ENCODE measurements at places on chromosomes 11 and 22.
A peak's percentile ranks its signal among the peaks of the same experiment; 100 is the strongest.

- no peak for DNase-seq
Measured at GRCh38 chr11:12216671-12217374, 106.4 kb downstream of the MICAL2 start.

DNA sequence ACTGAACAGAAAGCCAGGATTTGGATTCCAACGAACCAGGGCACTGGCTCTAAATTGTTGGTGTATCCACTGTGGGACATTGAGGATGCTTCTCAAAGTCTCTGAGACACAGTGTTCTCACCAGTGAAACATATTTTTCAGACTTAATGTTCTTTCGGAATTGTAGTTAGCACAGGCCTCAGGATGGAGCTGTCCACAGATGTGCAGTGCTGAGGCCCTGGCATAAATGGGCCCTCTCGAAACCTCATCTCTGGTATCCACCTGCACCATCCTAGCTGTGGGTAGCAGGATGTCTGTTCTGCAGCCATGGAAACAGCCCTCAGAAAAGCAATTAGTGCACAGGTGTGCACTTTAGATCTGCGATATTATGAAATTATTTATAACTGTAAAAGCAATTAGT, 656.8 kb downstream of the TBC1D22A start:
- DNase-seq = no peak

GRCh38 chr11:87194985-87195820, 157.5 kb downstream of the TMEM135 start:
- no peak for DNase-seq

DNA sequence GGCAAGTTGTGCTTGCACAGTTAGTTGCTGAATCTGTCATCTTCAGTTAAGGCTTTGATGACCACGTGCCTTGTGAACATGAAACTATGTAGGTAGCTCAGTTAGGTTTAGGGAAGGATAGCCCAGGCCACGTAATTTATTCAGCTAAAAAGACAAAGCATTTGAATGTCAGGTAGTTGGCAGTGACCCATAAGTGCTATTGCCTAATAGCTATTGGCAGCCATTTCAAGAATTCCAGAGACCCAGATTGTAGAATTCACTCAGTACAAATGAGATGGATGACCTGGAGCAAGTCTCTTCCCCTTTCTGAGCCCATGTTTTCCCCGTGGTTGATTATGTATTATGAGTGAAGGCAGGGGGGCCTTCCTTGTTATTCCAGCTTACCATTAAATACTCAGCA, 265.3 kb upstream of the ANO5 start:
- DNase-seq = no peak

DNA sequence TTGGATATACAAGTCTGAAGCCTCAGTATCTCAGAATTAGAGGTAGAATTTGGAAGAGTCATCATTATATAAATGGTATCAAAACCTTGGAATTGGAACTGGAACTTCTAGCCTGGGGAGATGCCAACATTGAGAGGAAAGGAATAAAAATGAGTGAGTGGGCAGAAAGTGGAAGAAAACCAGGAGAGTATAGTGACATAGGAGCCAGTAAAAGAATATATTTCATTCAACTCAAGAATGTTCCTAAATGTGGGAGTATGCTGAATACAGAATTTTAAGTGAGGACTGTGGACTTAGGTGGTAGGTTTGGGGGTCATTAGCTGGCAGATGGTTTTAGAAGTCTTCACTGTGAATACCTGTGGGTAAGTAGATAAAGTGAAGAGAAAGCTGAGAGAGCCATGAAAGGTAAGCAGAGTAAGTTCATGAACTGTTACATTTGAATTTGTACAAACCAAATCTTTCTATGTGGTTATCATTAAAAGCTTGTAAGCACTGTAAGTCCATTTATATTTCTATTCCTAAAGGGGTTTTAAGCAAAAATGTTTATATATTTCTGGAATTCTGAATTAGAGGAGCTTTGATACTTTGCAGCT, 60.2 kb downstream of the PDHX start:
- no peak for DNase-seq

GRCh38 chr11:105137286-105137685, 2.3 kb downstream of the CARD18 start:
- no peak for DNase-seq

- no peak for DNase-seq
Measured at GRCh38 chr22:29854432-29854831, 16.4 kb upstream of the ASCC2 start.

- DNase-seq = no peak
Measured at GRCh38 chr11:96023275-96023674, 99.4 kb upstream of the MTMR2 start.

DNA sequence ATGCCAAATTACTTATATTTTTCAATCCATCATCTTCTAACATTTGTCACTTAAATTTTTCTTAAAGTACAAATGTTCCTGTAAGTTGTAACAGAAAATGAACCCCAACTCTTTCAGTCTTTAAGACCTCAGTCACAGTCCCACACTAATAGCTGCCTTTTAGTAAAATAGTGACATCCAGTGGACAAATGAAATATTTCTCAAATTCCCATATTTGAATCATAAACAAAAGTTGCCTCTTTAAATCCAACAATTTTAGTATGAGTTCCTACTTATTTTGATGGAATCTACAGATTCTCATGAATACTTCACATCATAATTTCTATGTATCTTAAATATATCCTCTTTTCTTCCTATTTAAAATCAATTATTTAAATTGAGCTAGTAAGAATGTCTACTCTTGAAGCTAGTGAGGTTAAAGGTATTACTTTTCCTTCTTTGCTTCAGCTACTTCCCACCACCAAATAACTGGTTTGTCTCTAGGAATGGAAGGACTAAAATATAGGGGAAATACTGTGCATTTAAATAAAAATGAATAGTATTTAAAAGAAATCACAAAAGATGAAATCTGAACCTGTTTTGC, 9.2 kb downstream of the LIN7C start:
- no peak for DNase-seq

DNA sequence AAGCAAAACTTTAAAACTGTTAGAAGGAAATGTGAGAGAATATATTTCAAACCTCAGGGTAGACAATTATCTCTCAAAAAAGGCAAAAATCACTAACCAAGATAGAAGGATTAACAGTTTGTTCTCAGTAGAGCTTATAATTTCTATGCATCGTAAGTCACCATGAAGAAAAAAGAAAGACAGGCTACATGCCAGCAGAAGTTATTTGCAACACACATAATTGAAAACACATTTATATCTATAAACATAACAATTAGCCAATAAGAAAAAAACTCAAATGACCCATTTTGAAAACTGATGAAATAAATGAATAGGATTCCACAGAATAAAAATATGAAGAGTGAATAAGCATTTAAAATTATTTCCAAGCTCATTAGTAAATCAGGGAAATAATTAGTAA, 24.4 kb upstream of the SNX19 start:
- DNase-seq = no peak

GRCh38 chr11:46948378-46949131, 12.0 kb downstream of the CSTPP1 start:
- no peak for DNase-seq

DNA sequence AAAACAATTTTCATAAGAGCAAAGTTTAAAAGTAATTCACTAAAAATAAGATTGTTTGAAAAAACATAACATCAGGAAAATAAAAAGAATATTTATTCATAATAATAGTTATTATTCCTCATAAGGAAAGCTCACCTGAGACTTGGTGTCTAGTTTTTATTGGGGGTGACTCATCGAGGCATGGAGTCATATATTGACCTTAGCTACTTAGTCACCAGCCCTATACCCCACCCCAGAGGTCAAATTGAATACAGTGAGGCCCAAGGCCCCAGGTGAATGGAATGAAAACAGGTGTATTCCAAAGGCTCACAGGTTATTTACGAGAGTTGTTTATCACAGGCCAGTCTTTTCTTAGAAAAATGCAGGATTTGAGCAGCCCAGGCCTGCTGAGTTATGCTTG, 36.9 kb downstream of the CNTF start:
- DNase-seq = no peak

DNA sequence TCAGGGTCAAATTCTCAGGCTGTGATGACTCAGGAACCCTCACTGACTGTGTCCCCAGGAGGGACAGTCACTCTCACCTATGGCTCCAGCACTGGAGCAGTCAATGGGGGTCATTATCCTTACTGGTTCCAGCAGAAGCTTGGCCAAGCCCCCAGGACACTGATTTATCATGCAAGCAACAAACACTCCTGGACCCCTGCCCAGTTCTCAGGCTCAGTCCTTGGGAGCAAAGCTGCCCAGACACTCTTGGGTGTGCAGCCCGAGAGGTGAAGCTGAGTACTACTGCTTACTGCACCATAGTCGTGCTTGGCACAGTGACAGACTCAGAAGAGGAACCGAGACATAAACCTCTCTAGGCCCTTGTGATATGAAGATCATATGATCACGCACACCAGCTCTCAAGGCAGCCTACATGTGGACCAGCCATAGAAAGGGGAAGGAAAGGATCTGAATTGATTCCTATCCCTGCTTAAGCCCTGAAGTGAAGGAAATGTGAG, 58.2 kb downstream of the ZNF280B start:
- DNase-seq = peak; percentile 55

DNA sequence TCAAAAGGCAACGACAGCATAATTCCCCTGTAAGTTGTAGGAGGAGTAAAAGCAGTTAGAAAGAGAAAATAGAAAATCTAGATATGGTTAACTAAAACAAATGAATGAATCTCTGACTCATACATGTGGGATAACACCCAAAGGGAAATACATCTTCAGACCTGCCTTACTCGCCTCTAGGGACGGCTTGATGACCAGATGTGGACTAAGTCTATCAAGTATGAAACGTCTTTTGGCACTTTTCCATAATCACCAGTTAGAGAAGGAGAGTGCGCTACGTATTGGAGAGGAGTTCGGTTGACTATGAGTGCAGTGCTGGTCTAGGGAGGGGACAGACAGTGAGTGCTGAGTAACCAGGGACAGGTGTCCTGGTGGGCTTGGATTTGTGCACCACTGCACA, 459.9 kb downstream of the OPCML start:
- DNase-seq = no peak

GRCh38 chr11:6667733-6668374, 12.2 kb upstream of the DCHS1 start:
- peak; percentile 48 for DNase-seq

DNA sequence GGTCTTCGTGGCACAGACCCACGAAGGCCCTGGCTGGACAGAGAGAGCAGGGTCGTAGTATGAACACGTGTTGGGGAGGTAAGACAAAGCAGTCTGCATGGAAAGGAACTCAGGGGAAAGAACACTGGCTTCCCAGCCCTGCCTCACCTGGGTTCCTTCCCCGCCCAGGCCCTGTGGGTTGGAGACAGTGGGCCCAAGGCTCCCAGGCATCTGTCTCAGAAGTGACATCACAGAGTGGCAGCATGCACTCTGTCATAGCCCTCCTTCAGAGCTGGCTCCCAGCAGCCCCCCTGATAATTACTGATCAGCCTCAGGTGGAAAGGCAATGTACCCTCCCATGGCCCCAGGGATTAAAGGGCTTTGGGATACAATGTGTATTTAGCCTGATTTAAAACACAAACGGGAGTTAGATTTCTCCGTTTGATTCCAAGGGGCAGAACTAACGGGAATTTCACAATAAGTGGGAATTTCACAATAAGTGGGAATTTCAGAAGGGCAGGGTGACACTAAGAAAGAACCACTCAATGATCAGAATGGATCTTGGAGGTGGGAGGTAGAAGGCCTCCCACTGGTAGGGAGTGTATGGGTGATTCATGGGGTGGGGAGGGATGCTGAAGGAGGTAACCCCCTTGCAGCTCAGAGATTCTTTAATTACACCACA, 65.1 kb downstream of the SLC22A12 start:
- no peak for DNase-seq

DNA sequence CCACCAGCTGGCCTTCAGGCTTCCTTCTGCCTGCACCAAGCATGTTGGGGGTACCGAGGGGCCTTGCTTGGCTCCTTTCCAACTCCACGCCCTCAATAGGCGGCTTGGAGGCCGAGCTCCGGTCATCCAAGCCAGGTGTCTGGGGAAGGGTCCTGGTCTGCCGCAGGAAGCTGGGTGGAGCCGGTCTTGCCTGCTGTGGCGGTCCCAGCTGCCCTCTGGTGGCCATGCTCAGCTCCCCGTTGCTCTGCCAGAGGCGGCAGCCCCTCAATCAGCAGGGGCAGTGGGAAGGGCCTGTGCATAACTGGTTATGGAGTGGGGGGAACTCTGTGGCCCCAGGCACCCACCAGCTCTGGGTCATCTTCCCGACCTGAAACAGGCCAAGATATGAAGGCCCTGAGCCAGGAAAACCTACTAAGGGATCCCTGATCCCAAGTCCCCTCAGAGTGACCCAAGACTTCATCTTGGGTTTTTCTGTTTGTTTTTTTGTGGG, 3.2 kb downstream of the ARVCF start:
- DNase-seq = no peak

DNA sequence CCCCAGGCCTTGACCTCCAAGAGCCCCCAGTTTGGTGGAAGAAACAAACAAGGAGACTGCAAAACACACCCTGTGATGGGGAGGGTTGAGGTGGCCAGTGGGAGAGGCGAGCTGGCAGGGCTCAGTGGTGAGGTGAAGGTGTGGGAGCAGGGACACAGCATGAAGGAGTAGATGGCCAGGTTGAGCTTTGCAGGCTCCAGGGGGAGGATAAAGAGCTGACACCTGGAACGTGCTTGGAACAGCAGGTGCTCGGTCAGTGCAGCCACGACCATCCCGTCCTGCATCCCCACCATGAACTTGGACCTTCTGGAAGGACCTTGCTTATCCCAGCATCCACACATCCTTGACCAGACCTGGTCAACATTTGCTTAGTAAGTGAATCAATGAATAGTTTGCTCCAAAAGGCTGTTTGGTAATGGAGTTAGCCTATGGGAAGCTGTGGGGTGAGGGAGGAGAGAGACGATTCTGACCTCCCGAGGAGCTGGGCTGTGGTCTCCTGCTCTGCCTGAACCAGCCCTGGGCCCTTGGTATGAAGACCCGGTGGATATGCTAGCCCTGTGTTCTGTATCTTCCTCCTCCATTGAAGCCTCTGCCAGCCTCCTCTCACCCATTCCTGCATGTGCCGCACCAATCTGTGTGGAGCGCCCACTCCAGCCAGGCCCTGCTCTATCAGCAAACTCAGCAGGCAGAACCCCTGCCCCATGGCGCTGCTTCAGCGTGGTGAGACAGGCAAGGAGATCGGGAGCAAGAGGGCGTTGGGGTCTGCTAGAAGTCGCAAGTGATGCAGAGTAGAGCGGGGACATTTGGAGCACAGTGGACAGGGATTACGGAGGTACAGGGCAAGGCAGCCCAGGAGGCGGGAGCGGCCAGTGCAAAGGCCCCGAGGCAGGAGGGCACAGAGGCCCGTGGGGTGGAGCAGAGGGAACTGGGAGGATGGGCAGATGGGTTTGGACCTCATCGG, 9.9 kb downstream of the LINC01488 start:
- DNase-seq = no peak

DNA sequence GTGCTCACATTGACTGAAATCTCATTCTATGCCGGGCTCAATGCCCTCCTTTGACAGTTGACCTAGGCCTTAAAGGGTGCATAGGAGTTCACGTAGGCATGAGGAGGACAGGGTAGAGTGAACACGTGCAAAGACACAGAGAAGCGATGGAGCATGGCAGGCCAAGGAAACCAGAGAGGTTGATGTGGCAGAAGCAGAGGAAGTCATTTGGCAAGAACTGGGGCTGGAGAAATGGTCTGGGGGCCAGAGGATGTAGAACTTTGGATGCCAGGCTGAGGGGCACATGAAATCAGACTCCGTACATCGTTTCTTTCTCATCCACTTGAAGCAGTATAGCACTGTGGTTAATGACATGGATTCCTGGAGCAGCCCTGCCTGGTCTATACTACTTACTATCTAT, 13.6 kb upstream of the ABCC8 start:
- no peak for DNase-seq

- no peak for DNase-seq
Measured at GRCh38 chr11:90332415-90332814, 109.6 kb upstream of the CHORDC1 start.
